Bronchus fibroblast of lung (primary cell): ENCODE measurements at places on chromosomes 6 and 20. TPM values are rescaled to one million over a fixed set of nuclear protein-coding genes. Genes with fewer than 3 reads are reported as not detected.

The AFG1L gene
- total RNA-seq: 1.6 and 2.5 TPM in 2 replicates

The PPIL6 gene
- 1.5 and 2.4 TPM in 2 replicates for total RNA-seq

The MUC21 gene
- total RNA-seq: not detected in 2 replicates

The PRRT1 gene
- 0.15 and 0.17 TPM in 2 replicates for total RNA-seq

The POM121L2 gene
- not detected in 2 replicates for total RNA-seq

The FAM209B gene
- not detected in 2 replicates for total RNA-seq

The SNAP25 gene
- 5.1 and 6.1 TPM in 2 replicates for total RNA-seq

The CALHM6 gene
- total RNA-seq: 1.8 and 2.2 TPM in 2 replicates

The SPATA25 gene
- 0.15 TPM in 1 of 2 replicates, not detected in the other for total RNA-seq

The HCRTR2 gene
- 0.17 TPM in 1 of 2 replicates, not detected in the other for total RNA-seq

The GSTA4 gene
- total RNA-seq: 38.9 and 44.2 TPM in 2 replicates

The ELOVL5 gene
- total RNA-seq: 95.3 and 95.6 TPM in 2 replicates

The TAP1 gene
- 16.8 and 19.0 TPM in 2 replicates for total RNA-seq

The BANF2 gene
- total RNA-seq: not detected in 2 replicates

The PKHD1 gene
- not detected in 2 replicates for total RNA-seq

The JPH2 gene
- total RNA-seq: under 0.01 TPM in 2 replicates

The AGER gene
- total RNA-seq: 1.0 and 1.3 TPM in 2 replicates

The IMPG1 gene
- total RNA-seq: 0.30 TPM in 1 of 2 replicates, not detected in the other

The MOG gene
- not detected in 2 replicates for total RNA-seq

The PAX1 gene
- not detected in 2 replicates for total RNA-seq

The EFCAB8 gene
- total RNA-seq: under 0.01 TPM in 1 of 2 replicates, not detected in the other

The SLC25A27 gene
- 2.4 TPM in 2 replicates for total RNA-seq

The TINAG gene
- total RNA-seq: not detected in 2 replicates

The OPRM1 gene
- not detected in 2 replicates for total RNA-seq

The C2 gene
- total RNA-seq: 0.17 and 0.30 TPM in 2 replicates

The VNN1 gene
- total RNA-seq: under 0.01 TPM in 1 of 2 replicates, not detected in the other

The FRS3 gene
- total RNA-seq: 3.3 and 3.4 TPM in 2 replicates

The SMLR1 gene
- not detected in 2 replicates for total RNA-seq

The DEFB112 gene
- not detected in 2 replicates for total RNA-seq

The DEFB124 gene
- not detected in 2 replicates for total RNA-seq
